ENCODE measurements at places on chromosomes 12 and 14. TPM values are rescaled to one million over a fixed set of nuclear protein-coding genes. Genes with fewer than 3 reads are reported as not detected.
A peak's percentile ranks its signal among the peaks of the same experiment; 100 is the strongest.

The AGAP2 gene
- 11.2 TPM for total RNA-seq

The KLRK1 gene
- total RNA-seq = not detected

GRCh38 chr12:24069532-24070395, 120.3 kb upstream of the SOX5 start:
- no peak for DNase-seq

The PPP1R3E gene
- 3.2 TPM for total RNA-seq

- DNase-seq = no peak
These were observed 62.0 kb upstream of the GPR68 start for GRCh38 chr14:91306547-91306946.

GRCh38 chr12:31578632-31579031, 12.3 kb downstream of the DENND5B start:
- no peak for DNase-seq

- DNase-seq = peak; percentile 42
These were observed 3.2 kb upstream of the PYGL start for GRCh38 chr14:50947446-50947845.

DNA sequence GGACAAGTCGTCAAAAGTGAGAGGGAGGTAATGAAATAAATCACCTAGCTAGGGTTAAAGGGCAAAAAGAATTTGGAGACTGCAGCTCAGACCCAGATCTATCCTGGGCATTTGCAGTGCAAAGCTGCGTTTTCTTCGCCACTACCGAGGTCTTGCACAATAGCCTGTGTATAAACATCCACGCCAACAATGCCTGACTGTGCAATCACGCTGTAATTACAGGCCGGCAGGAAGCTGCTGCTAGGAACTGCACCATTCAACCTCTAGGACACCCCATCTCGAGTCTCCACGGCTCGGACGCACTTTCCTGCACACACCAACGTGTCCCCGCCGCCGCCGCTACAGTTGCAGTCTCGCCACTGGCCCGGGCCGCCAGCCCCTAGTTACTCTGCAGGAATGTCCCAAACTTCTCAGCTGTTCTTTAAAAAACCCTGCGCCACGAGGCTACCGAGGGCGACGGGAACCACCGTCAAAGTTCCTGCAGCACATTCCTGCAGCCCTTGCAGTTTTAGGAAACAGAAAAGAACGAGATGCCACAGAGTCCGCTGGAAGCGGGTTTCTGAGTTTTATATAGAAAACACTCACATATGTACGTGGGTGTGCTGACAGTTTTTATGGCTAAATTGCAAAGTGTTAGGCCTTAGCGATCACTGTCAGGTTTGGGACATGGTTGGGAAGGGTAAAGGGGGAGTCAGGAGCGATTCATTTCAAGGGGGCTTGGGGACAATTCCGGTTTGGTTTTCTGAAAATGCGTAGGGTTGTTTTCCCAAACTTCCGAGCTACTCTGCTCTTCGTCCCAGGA, 65.6 kb upstream of the PTGR2 start:
- peak; percentile 83 for DNase-seq

DNA sequence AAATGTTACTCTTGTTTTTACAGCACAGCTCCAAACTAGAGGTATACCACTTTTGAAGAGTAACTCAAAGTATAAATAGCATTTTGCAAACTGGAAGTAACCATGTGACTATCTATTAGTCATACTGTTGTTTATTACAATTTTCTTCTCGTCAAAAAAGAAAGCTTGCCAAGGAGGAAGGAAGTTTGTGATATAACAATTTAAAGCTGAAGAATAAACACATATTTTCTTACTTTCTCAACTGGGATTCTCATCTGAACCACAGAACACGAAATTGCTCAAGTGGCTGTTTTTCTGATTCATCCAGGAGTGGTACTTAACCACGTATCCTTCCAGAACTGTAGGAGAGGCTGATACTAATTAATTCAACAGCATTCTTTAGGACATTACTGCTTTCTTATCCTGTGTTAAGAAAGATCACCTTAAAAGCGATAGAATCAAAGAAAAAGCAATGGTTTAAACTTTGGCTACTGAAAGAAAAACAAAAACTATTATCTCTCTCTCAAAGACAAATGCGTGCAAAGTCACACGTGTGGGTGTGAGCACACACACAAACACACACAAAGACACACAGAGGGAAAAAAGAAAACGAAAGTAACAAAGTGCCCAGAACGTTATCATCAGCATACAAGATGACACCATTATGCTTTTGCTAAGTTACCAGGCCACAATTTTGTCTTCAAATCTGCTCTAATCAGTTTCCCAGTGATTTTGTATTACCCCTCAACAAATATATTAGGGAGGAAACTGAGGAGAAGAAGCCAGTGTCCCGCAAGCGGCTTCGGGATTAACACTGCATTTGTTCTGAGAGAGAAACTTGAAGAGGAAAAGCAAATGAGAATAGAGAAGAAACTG, at the start of gene CLEC2B:
Gene CLEC2B (minus strand): TSS at position 48 of the 855 bp plus-strand sequence.
- peak; percentile 55 for DNase-seq

DNA sequence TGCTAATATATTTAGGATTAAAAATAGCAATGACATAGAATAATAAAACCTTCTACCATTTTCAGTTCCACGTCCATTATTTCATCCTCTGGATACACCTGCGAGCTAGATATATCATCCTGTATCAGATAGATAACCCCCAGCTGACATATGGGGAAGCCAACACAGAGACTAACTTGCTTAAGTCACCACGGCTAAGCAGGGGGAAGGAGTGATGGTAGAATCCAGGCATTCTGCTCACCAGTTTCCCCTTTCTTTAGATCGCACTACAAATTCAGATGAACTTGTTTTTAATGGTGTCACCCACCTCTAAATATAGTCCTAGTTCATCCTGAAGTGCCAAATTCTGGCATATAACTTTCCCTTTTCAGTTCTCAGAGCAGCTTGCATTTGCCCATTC, 110.1 kb downstream of the TXNDC16 start:
- no peak for DNase-seq

GRCh38 chr12:51390891-51391282, 319 bp downstream of the GALNT6 start:
- no peak for DNase-seq

- no peak for DNase-seq
These were observed 153.6 kb upstream of the PLEKHA5 start for GRCh38 chr12:18975933-18976332.

DNA sequence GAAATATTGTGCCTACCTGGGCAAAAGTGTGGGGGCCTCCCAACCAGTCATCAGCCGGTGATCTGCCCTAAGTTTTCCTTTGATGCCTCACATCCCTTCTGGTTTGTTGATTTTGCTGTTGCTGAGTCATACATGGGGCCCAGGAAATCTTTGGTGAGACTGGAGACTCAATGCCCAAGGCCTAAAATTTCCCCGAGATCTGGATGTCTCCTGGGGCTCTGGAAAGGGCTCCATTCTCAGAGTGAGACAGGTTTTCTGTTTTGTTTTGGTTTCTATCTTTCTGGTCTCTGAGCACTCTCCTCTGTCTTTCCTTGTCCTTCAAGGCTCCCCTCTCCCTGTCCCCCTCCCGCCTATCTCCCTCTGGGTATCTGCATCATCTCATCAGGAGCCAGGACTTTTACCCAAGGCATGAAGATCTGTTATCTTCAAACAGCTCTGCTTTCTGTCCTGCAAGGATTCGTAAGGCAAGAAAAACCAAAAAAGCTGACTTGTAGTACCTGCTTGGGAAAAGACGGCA, 152.8 kb upstream of the MAX start:
- DNase-seq = peak; percentile 86

GRCh38 chr12:26231470-26231869, 36.1 kb downstream of the SSPN start:
- DNase-seq = no peak

The MON2 gene
- total RNA-seq = 9.5 TPM

DNA sequence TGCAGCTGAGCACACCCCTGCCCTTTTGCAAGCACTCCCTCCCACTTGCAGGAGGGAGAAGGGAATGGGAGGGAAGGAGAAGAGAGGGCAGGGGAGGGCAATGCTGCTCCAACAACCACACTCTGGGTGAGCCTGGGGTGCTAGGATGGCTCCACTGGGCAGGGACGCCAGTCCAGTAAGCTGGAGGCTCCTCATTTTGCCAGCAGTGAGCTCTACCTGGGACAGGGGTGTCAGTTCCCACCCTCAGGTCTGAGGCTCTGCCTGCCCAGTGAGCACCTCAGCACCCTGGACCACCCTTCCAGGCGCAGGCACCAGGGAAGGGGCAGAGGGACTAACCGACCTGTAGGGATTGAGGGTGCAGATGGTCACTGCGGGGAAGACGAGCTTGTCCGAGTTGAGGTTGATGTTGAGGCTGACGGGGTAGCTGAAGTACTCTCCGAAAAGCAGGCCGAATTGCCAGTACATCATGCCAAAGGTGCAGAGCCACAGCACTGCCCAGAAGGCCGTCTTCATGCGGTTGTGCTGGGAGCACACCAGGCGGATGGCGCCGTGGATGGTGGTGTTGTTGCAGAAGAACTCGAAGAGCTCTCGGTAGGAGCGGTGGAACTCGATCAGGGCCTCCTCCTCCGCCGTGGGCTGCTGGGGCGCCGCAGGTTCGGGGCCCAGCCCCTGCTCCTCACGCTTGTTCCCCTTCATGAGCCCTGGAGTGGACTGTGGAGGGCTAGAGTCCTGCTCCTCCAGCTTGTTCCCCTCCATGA, 1.2 kb downstream of the SCNN1A start:
- no peak for DNase-seq

The LRRC10 gene
- total RNA-seq = not detected

DNA sequence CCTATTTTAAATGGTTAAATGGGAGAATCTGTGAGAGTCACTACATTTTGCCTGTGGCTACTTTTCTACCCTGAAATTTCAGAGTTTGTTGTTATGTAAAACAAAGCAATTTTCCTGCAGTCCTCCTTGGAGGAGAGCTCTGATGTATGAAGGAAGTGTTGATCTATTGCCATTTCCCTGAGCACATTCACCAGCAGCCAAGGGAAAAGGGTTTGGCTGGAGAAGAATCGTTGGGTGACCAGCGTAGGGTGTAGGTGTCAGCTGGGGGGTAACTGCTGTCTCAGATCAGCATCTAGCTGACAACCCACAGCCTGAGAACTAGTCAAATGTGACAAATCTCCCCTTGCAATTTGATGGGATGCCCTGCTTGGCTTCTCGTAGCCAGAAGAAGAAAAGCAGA, 230.5 kb downstream of the PDZRN4 start:
- DNase-seq = no peak

GRCh38 chr12:1865284-1865866, 45.0 kb downstream of the LRTM2 start:
- DNase-seq = no peak

The ASCL1 gene
- not detected for total RNA-seq

DNA sequence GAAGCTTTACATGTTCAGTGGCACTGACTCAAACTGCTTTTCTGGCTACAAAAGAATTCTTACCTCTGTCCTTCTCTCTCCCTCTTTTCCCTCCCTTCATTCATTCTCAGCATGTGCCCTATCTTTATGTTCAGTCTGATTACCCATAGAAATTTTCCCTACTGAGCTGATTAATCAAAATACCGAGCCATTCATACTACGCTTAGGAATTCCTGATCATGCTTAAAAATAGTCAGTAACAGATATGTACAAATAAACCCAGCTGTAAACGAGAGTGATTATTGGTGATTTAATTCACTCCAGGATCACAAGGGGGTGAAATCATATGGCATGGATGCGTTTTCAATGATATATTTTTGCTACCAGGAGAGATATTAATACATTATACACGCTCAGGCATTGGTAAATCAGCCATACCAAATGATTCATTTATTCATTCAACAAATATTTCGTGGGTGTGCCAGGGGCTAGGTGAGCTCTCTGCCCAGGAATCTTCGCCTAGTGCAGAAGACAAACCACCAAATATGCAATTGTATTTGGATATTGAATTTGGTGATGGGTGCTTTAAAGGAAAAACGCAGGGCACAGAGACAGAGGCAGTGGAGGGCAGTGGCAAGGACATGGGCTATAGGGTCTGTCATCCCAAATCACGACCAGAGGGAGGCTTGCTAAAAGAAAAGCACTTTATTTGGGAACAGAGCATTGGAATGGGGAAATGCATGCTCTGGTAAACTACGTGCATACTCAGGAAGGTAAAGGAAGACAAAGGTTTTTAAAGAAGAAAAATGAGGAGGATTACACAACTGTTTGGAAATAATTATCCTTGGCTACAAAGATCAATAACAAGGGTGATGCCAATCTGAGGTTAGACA, 13.9 kb upstream of the VRK1 start:
- no peak for DNase-seq

The ENDOU gene
- total RNA-seq = not detected

GRCh38 chr12:65694130-65694529, 130.2 kb upstream of the HMGA2 start:
- DNase-seq = no peak

The SLC6A13 gene
- total RNA-seq = 0.20 TPM

GRCh38 chr12:112191840-112192321, 66.5 kb downstream of the TRAFD1 start:
- DNase-seq = no peak

- no peak for DNase-seq
These were observed 42.4 kb downstream of the LRRC74A start for GRCh38 chr14:76868454-76869170.

DNA sequence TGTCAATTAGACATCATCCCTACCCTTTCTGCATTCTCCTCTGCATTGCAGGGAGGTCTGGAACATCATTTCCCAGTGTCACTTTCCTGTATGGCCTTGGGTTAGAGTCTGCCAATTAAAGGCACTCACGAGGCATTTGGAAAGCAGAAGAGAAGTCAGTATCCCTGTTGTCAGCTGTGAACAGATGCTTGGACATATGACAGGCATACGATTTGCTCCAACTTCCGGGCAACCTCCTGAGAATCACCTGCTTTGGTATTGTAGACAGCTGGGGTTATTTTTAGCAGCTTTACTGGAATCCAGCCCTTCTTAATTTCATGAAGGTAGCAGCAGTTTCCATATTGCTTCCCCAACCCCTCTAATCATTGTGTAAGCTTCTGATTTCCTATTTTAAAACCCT, 88.7 kb upstream of the DHRS4 start:
- no peak for DNase-seq

The YBX3 gene
- total RNA-seq = 135 TPM

The PLCZ1 gene
- not detected for total RNA-seq

The ADGRD1 gene
- 0.03 TPM for total RNA-seq

Data from HT1080 (cell line).